ENCODE measurements at places on chromosomes 4 and X.
A peak's percentile ranks its signal among the peaks of the same experiment; 100 is the strongest.

DNA sequence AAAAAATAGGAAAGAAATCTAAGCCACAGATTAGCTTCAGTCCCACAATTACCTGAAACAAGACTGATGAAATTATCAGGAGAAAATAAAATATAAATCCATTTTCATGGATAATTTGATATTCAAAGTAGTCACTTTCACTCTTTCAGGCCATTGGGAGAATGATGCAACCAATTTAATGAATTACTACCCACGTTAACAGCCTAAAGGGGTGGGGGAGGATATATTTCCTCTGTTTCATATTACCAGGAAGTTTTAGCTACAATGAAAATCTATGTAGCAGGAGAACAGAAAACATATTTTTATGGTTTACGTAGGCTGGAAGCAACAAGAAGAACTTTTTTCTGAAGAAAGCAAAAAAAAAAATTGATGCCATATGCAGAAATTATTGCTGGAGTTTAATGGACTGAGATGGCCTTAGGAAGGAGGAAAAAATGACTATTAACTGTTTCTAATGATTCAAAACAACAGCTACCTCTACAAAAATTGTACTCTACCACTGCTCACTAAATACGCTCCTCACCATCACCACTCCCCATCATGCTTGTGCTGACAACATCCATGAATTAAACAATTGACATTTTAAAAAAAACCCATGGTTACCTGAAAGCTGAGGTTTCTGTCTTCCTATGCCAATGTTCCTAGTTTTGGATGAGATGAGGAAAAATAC, 100.9 kb downstream of the CXXC4 start:
- no peak for DNase-seq

DNA sequence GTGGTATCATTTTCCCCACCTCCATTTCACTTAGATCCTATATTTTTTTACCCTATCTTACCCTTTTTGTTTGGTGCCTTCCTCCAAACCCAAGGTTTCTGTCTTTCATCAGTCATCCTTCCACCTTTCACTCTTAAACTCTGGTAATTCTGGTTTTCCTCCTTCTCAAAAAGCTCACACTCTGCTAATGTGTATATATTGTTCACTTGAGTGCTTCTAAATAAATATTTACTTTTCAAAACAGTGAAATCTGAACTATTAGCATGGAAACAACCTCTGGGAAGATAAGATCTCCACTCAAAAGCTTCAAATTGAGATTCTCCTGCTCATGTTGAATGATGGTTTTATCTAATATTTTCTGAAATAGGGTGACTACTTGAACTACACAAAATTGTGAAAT, 21.5 kb downstream of the XIAP start:
- DNase-seq = no peak

DNA sequence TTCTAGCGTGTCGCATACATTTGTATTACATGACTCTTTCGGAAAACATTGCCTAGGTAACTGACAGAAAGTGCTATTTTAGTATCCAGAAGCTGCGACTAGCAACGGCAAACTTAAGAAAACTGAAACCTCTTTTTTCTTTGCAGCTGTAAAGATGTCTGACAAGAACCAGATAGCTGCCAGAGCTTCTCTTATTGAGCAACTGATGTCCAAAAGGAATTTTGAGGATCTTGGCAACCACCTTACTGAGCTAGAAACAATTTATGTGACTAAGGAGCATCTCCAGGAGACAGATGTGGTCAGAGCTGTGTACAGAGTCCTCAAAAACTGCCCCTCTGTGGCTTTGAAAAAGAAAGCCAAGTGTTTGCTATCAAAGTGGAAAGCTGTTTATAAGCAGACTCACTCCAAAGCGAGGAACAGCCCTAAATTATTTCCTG, 9.4 kb downstream of the TCEANC start:
- no peak for DNase-seq

DNA sequence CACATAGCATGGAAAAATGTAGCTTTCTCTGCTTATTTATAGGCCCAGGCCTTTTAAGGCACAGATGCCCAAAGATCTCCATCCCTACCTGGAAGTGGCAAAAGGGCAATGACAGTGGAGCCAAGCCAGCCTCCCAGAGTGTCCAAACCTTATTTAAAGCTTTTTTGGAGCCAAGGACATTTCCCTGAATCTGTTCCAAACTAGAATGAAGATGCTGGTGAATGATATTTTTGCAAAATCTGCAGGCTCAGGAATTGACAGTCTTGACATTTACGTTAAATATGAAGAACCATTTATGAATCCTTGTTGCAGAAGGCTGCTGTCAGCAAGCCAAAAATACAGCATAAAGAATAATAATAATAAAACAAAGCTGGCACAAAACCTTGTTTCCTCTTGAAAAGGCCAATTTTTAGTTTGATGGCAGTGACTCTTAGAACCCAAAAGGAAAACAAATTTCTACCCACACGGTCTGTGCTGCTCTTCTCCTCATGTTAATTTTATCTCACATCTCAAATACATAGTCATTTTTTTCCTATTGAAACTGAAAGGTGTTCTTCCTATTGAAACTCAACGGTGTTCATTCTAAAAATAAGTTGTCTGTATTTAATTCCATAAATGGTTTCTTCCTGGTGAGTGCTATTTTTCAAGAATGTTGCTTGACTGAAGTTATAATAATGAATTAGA, 206.3 kb upstream of the TBL1X start:
- no peak for DNase-seq

GRCh38 chrX:12949205-12949926, 25.5 kb upstream of the TMSB4X start:
- peak; percentile 27 for DNase-seq

- DNase-seq = peak; percentile 53
Measured at GRCh38 chr4:56653461-56654237, 27.4 kb downstream of the HOPX start.

- no peak for DNase-seq
Measured at GRCh38 chr4:7812921-7813320, 126.7 kb downstream of the AFAP1 start.

DNA sequence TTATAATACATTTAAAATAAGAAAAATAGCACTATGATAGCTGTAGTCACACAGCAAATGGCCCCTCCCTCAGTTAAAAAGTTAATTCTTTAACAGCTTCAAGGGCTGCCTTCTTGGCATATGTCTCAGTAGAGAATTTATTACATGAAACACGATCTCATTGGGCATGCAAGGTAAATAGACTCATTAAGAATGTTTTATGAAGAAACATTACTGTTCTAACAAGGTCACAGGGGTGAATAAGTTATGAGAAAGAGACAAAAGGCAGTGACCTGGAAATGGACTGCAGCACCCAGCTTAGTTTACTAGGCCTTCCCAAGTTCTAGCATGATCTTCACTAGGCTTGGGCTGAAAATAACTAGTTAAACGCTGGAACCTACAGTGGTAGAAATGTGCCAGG, 277.7 kb downstream of the NR3C2 start:
- DNase-seq = no peak

DNA sequence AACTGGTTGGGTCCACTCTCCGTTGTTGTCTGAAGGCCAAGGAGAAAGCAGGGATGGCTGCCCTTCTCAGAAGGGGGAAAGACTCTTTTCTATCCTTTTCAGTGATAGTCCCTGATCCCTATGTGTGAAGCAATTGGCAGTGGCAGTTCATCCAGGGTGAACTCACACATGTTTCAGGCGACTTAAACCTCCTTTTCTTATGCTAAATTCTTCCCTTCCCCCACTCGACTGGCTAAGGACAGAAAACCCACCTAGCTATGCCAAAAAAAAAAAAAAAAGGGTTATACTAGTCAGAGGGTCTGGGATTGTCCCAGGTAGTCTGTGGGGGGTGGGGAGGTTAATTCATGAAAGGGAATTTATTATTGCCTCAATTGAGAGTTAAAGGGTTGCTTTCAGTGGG, 12.2 kb upstream of the ZNF280C start:
- DNase-seq = no peak

DNA sequence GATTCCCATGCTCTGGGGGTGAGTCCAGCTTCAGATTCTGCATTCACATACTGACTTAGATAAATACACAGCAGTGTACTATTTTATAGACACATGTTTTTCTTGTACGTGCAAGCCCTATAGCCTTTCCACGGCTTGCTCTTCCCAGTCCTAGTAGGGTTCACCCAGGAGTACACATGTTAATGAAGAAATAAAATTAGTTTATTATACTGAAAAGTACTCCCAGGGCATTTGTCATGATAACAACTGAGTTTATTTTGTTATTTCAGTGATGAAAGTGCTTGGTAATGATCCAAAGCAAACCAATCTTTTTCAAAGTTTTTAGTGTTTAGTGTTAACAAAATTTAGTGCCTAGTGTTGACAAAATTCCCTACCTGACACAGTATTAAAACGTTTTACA, 21.3 kb downstream of the MAPK10 start:
- DNase-seq = no peak

- peak; percentile 10 for DNase-seq
Measured at GRCh38 chr4:76585897-76586360, 150.9 kb downstream of the SHROOM3 start.

All from activated CD4-positive, alpha-beta T cell treated with anti-CD3 and anti-CD28 coated beads, Interleukin-2, amount 50 U/mL, for 48 hours (primary cell).